Bronchial epithelial cell (primary cell): ENCODE measurements at places on chromosomes 7 and 10. TPM values are rescaled to one million over a fixed set of nuclear protein-coding genes. Genes with fewer than 3 reads are reported as not detected.
A peak's percentile ranks its signal among the peaks of the same experiment; 100 is the strongest.

- DNase-seq, result peak; percentile 55
These were observed 23.2 kb upstream of the BTRC start for GRCh38 chr10:101330631-101331225.

The PCGF6 gene
- total RNA-seq, result 11.1 and 12.9 TPM in 2 replicates

The CPED1 gene
- total RNA-seq, result under 0.01 and 0.26 TPM in 2 replicates

- DNase-seq, result peak; percentile 68
These were observed 101.5 kb downstream of the FOXL3 start for GRCh38 chr7:391411-391951.

The KIF11 gene
- 1.1 and 1.3 TPM in 2 replicates for total RNA-seq

DNA sequence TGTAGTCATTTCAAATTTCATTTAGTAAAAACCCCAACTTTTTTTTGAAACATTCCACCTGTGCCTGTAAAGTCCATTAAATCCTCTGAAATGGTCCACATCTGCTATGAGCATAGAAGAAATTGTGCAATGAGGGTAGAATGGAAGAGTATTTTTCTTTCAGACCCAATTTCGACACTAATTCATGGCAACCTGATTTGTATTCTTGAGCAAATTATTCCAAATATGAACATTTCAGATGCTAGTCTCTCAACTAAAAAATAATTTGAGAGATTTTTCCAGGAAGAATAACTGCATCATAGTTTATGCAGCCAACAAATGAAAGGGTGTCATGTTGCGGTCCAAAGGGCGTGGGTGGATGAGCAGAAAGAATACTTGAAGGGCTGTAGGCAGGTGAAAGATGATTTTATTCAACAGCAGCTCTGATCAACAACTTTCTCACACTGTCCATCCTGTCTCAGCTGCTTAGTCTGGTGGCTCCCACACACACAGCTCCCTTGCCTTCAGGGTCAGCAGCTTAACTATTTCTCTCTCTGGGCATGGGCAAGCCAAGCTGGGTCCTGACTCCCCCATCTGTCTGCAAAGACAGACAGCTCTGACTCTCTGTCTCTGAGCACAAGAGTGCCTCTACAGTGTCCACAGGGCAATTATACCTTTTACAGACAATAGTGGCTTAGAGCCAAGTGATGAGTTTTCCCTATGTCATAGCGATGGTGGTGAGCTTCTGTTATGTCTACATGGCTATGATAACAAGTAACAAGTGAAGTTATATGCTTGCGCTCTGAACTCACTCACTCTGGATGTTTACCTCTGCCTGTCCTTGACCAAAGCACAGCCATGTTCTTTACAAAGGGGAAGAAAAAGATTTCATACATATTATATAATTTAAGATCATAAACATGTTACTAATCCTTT, 11.5 kb downstream of the STEAP2 start:
- peak; percentile 38 for DNase-seq

- no peak for DNase-seq
These were observed 5.8 kb downstream of the ELFN1 start for GRCh38 chr7:1675673-1676549.

The GTF2IRD2 gene
- 1.6 and 2.7 TPM in 2 replicates for total RNA-seq

- peak; percentile 81 for DNase-seq
These were observed 1.2 kb downstream of the VCL start for GRCh38 chr10:73998929-73999691.
